Umbilical cord (tissue), 2 donors: ENCODE measurements at places on chromosomes 2 and 18. TPM values are rescaled to one million over a fixed set of nuclear protein-coding genes. Genes with fewer than 3 reads are reported as not detected.
A peak's percentile ranks its signal among the peaks of the same experiment; 100 is the strongest.

DNA sequence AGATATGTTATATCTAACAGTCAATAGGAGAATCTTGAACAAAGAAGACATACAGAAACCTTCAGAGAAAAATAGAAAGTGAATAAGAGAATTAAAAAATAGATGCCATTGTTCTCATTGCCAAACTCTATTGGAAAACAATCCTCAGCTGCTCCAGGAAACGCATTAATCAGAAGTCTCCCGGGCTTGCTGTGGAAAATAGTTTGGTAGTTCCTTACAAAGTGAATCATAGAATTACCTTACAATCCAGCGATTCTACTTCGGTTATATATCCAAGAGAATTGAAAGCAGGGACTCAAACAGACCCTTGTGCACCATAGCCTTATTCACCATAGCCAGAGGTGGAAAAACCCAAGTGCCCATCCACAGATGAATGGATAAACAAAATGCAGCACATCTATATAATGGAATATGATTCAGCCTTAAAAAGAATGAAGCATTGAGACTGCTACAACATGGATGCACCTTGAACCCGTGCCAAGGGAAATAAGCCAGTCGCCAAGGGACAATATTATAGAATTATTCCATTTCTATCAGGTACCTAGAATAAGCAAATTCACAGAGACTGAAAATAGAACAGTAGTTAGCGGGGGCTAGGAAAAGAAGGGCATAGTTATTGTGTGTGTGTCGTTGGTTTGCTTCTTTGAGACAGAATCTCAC, 21.9 kb upstream of the CHRNA1 start:
- DNase-seq, result no peak

The NAT8 gene
- not detected for total RNA-seq

DNA sequence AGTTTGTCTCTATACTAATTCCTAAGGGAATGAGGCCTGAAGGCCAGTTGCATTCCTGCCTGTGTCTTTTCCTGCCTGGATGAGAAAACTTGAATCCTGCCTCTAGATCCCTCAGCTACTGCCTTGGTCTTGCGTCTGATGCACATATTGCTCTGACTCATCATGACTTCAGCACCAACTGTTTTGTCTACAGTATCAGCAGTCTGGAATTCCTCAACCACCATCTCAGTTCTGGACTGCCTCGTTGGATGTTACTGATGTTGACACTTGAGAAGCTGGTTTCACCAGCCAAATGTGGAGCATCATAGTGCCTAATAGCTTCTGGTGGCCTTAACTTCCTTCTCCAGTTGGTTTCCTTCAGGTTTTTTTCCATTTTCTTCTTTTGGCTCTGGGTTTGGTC, 211.0 kb downstream of the CTNNA2 start:
- DNase-seq, result peak; percentile 1

DNA sequence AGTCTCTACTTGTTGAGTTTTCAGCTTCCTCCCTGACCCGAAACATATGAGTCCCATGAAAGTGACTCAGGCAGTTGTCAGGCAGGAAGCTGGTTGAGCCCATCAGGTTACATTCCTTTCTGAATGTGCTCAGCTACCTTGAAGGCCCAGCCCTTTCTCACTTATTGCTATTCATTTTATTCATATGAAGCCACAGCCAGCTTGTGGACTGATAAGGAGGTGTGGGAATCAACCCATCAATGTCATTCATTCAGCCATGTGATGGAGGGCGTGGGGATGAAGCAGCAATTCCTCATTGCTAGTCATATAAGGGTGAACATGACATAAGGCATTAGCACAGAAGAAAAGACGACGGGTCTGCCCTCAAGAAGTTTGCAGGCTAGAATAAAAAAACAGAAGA, 5.3 kb upstream of the VPS4B start:
- DNase-seq, result peak; percentile 67

GRCh38 chr2:231359441-231359840, 36.1 kb upstream of the B3GNT7 start:
- no peak for DNase-seq

GRCh38 chr18:43800584-43800983, 523.3 kb upstream of the SYT4 start:
- DNase-seq, result no peak

The IL36G gene
- not detected for total RNA-seq

The LONRF2 gene
- total RNA-seq, result 3.4 TPM

The C1GALT1C1L gene
- total RNA-seq, result 1.2 TPM

DNA sequence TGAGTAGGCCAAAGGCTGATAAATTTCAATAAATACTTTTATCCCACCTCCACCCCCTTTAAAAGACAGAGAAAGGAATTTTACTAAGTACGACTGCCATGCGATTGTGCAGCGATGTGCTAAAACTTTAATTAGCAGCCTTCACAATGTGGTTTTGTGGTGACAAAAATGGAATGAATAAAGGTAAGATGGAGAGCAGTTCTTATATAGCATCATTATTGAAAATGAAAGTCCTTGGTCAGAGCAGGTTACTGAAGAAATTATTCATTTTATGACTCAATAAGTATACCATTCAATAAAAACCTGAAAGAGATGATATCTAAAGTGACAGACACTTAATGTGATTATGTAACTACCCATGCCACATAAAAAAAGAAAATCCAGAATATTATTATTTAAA, 33.2 kb upstream of the MTIF2 start:
- DNase-seq, result no peak
